ENCODE measurements at places on chromosomes 6 and 20.

DNA sequence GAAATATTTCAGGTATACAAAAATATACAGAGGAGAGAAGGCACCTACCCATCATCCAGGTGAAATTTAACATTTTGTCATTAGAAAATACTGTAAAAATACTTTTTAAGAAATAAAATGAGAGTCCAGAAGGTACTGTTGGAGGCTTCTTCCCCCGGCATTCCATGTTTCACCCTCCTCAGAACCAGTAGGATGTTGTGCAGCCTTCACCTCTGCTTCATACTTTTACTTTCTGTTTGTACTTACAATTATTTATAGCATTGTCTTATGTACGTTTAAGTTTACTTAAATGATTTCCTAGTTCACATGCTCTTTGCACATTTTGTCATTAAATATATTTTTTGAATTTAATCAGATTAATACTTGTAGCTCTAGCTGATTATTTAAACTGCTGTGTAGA lies 30.9 kb downstream of the TMEM200A start:
- DNase-seq, result no peak

- DNase-seq, result no peak
These were observed 59.6 kb downstream of the TIAM2 start for GRCh38 chr6:155054491-155055250.

DNA sequence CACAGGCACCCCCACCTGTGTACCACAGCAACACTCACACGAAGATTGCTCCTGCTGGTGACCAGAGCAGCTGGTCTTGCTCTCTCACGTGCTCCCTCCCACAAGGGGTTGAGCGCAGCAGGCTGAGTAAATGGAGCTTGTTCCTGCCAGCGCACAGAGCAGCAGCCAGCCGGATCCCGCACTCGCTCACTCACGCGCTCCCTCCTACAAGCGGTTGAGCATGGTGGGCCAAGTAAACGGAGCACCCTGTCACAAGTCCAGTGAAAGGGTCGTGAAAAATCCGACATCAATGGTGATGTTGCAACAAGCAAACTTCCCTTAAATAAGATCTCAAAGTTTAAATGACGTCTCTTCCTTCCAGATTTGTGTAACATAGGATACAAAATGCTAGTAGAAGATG lies 313.7 kb downstream of the FOXC1 start:
- DNase-seq, result no peak

GRCh38 chr20:50272030-50272723 lies 81.5 kb downstream of the CEBPB start:
- no peak for DNase-seq

GRCh38 chr6:153564803-153565202 lies 433.7 kb upstream of the RGS17 start:
- DNase-seq, result no peak

DNA sequence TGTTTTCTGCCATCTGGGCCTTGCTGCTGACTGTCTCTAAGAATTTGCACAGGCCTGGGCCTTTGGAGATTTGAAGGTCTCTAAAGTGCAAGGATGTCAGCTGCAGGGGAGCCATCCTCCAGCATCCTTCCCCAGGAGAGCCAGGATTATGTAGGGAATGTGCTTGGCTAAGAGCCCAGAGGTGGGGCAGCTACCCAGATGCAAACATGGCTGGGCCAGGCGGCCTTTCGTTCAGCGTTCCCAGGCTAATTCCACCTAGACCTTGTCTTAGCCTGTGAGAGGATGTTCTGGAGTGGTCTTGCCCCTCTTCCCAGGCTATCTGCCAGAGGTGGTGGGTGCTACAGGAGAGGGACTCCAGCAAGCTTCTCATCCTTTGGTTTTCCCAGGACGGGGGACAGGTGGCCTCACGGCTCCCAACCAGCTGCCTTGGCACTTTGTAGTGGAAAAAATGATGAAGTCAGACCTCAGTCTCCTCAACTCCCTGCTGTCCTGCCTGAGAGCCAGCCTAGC lies 7.7 kb upstream of the PTGIS start:
- DNase-seq, result no peak

DNA sequence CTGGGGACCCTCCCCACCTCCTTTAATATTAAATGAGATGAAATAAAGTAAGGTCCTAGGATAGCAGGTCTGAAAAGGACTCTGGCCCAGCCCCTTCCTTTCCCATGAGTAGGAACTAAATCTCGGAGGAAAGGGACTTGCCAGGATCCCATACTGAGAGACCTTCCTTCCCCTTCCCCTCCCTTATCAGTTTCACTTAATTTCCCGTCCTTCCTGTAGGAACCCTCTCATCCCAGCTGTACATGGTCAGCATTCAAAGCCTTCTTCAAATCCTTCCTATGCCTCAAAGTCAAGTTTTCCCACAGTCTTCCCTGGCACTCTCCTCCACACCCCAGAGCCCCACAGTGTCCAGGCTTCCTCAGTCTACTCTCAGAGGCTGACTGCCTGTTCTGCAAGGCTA lies 71.3 kb upstream of the MYL9 start:
- DNase-seq, result no peak

DNA sequence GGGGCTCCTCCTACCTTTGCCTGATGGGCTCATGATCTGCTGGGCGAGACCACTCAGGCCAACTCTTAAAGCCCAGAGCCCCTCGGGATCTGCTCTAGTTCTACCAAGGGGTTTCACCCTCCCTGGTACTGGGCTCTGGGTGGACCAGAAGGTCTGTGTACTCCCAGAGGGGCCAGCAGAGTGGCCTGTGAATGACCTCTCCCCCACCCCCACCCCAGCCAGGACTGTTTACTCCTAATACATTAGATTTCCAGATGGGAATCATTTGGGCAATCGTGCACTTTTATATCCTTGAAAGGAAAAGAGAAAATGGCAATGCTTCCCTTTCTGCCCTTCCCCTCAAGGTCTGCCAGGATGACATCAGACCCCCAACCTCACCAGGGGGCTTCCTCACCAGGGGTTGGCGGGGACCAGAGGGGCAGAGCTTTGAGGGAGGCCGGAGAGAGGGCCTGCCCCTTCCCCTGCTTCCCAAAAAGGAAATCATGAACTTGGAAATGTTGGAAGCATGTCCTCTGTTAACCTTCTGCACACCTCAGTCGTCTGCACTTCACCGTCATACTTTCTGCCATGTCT lies 37.1 kb upstream of the PMEPA1 start:
- no peak for DNase-seq

GRCh38 chr20:21522481-21523280 lies 8.8 kb upstream of the NKX2-2 start:
- no peak for DNase-seq

- DNase-seq, result no peak
These were observed 59.3 kb downstream of the GRM4 start for GRCh38 chr6:34086558-34086957.

DNA sequence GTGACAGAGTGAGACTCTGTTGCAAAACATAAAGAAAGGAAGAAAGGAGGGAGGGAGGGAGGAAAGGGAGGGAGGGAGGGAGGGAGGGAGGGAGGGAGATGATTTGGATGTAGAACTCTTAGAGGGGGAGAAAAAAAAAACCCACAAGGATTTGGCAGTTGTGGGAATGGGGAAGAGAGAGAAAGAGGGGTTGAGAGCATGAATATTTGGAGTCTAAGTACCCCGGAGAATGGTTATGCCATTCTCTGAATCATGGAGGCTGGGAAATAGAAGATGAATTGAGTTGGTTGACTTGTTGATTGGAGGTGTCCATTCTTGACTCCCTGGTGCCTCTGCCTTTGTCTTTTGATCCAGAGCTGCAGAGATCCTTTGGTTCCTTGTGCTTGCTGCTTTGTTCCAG lies 35.7 kb downstream of the RALY start:
- DNase-seq, result no peak

DNA sequence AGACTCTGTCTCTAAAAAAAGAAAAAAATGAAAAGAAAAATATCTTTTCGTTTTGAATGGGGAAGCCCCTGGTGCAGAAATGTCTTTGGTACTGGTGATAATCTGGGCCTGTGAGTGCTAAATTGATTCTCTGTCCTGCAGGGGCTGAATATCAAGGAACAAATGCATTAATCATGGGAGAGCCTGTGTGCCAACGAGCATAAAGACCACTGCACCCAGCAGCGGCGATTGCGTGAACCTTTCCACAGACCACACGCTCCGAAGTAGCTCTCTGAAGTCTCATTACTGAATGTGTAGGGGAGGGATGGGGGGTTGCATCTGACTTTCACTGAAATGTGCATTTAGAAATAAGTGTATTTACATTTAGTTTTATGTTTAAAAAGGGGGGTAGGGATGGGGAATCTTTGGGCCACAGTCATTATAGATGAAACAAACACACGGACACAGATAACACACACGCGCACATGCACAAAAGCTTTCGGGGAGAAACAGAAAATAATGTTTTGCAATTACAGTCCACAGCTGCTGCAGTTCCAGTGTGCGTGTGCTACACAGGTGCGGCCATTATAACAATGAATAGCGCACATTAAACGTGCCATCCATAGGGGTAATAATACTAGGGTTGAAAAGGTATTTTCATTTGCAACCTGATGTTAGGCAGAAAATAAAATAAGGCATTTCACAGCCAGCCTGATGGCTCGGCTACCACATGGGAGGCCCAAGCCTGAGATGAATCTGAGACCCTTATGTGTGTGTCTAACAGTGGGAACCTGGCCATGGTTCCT lies 154.0 kb downstream of the MBOAT1 start:
- DNase-seq, result no peak

GRCh38 chr20:46751856-46752255 lies 42.4 kb downstream of the SLC2A10 start:
- DNase-seq, result no peak

GRCh38 chr20:33803921-33804337 lies 7.2 kb upstream of the CHMP4B start:
- DNase-seq, result no peak

DNA sequence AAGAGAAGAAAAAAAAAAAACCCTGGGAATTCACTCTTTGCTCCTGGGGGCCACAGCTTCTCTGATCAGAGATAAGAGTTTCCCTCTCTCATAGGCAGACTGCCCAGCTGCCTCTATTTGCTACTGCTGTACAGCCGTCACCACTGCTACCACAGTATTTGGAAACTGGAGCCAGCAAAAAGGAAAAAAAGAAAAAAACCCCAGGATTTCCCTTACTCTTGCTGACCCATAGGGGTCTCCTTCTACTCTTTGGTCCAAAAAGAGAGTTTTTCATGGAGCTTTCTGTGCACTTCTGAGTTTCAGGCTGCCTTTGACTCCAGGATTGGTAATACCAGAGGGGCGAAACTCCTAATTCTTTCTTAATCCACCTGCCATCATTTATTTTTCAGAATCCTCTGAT lies 89.7 kb downstream of the MDGA1 start:
- no peak for DNase-seq

DNA sequence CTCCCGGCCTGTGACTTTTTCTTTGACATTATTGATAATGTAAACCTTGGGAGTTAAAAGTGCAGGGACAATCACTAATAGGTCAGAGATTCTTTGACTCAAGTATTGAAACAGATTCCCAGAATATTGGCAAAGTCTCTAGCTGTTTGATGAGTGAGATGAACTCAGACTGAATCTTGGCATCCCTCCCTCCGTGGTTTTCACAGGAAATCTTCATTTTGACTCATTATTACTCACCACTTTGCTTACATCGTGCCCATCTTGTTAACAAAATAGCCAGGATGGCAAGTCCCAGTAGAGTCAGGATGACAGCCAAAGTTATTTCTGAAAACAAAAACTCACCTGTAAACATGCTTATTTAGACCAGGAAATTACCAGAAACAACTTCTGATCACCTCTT lies 2.0 kb downstream of the TSBP1 start:
- no peak for DNase-seq

- no peak for DNase-seq
These were observed 51.0 kb upstream of the PMEPA1 start for GRCh38 chr20:57760698-57761412.

DNA sequence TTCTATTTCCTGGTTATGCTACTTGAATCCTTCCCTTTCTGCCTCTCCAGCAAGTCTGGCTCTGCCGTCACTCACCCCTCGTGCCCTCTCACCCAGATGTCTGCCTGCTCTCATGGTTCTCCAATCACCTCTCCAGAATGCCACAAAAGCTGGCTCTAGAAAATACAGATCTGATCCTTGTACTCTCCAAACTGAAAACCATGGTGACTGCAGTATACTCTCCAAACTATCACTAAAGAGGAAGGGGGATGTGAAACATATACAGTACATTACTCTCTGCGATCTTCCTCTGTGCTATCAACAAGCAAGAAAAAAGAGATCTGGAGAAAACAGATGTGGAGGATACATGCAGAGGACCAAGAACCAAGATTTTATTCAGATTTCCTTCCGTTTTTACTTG lies 91.1 kb downstream of the ATXN1 start:
- no peak for DNase-seq

DNA sequence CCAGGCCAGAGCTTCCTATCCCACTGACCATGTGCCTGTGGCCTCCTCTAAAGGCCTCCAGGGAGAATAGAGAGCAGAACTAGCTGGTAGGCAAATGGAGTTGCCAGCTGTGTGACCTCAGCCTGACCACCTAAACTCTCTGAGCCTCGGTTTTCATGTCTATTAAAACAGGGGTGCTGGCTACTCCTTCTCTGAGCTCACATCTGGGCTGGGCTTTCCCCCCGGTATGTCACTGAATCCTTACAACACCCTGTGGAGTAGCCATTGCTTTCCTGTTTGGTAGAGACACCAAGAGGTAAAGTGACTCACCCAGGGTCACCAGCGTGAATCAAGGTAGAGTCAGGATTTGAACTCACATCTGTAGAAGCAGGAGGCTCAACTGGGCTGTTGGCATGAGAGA lies 132.1 kb downstream of the JPH2 start:
- no peak for DNase-seq

GRCh38 chr6:69179681-69180080 lies 544.6 kb downstream of the ADGRB3 start:
- DNase-seq, result no peak

DNA sequence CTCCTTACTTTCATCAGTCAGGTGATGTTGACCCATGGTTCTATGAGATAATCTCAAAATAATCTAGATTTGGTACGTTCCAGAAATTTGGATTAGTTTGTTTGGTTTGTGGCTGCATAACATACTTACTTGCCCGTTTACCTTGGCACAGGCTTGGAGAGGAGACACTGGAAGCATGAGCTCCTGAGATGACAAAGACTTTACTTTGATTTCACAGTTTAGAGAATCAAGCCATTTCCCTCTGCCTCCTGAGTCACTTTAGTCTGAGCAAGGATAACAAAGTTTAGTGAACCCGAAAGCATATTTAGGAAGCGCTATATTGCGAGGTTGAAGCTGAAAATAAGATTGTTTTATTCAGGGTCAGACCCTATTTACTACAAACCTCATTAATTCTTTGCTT lies 643.4 kb downstream of the QKI start:
- DNase-seq, result no peak

- DNase-seq, result no peak
These were observed 10.9 kb upstream of the SYNE1 start for GRCh38 chr6:152648105-152648504.

- DNase-seq, result no peak
These were observed 339.0 kb downstream of the NRN1 start for GRCh38 chr6:5667737-5668136.

Data from stimulated activated CD4-positive, alpha-beta T cell treated with anti-CD3 and anti-CD28 coated beads, Interleukin-4, amount 100 ng/mL, for 4 hours (primary cell).